ENCODE measurements at places on chromosomes 11 and 22.

GRCh38 chr11:92894197-92894596 is 75.3 kb upstream of the MTNR1B start:
- DNase-seq, result no peak

DNA sequence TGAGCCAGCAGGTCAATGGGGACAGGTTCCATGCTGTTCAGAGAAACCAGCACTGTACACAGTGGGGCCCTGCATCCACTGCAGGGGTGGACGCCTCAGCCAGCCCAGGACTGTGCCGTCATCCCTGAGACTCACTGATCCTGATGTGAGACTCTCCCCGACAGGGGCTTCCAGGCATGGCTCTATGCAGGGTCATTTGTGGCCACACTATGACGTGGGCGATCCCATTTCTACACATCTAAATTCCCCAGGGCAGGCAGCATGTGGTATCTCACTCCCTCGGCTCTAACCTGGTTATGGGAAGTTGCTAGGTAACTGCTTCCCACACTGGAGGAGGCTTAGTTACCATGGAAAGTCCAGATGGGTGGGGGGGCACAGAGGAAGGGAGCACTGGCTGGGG is 14.2 kb upstream of the FAM83F start:
- no peak for DNase-seq

GRCh38 chr22:35292786-35293185 is 6.9 kb upstream of the TOM1 start:
- no peak for DNase-seq

DNA sequence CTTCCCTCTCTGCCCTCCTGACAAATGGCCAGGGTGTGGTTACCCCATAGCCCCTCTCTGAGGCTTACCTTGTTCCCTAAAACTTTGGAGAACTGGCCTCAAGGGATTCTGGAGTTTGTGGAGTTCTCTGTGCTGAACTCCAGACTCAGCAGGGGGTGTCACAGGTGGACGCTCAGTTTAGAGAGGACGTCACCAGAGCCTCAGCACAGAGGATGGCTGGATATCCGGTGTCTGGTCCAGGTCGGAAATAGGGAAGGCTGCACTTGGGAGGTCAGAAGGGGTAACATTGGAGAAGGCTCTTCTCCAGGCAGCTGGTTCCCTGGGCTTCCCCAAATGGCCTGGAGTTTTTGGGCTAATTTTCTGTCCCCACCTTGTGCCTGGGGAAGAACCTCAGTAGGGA is 64.2 kb downstream of the ADAMTS15 start:
- no peak for DNase-seq

Data from NCI-H748 treated with DMSO at 0.1 percent for 48 hours (cell line).